ENCODE measurements at places on chromosomes 5 and 9. TPM values are rescaled to one million over a fixed set of nuclear protein-coding genes. Genes with fewer than 3 reads are reported as not detected.
A peak's percentile ranks its signal among the peaks of the same experiment; 100 is the strongest.

DNA sequence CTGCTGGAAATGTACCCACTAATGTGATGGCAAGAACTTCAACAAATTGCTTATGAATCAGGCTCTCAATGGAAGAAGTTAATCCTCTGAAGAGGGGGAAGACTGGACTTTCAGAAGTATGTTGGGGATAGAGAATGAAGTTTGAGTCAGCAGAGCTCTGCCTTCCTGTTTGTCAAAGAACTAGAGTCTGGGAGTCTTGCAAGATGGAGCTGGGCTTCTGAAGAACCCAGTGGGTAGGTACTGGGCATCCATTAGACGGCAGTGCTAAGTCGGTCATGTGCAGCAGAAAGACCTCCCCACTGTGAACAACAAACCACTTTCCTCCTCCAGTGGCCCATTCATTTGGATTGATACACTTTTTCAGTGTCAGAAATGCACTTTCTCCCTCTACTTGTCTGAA lies 34.6 kb downstream of the OTULIN start:
- no peak for DNase-seq
- H3K27me3 ChIP-seq = no peaks in the 10 kb centered on the region
- H3K4me3 ChIP-seq = no peak overlapping the region
- H3K4me1 ChIP-seq = no peaks in the 10 kb centered on the region
- no peak overlapping the region for H3K27ac ChIP-seq

Gene TIGD6
- 5.6 TPM for total RNA-seq

GRCh38 chr5:163789870-163790269 lies 284.5 kb downstream of the MAT2B start:
- DNase-seq = no peak
- no peaks in the 10 kb centered on the region for H3K4me1 ChIP-seq
- H3K27me3 ChIP-seq = no peaks in the 10 kb centered on the region
- no peaks in the 10 kb centered on the region for H3K36me3 ChIP-seq
- H3K4me3 ChIP-seq = no peak overlapping the region

GRCh38 chr5:113380807-113381326 lies 53.9 kb downstream of the TSSK1B start:
- H3K4me3 ChIP-seq = no peak overlapping the region
- DNase-seq = no peak
- no peaks in the 10 kb centered on the region for H3K4me1 ChIP-seq
- H3K27me3 ChIP-seq = no peaks in the 10 kb centered on the region
- H3K36me3 ChIP-seq = no peaks in the 10 kb centered on the region
- no peak overlapping the region for H3K27ac ChIP-seq

- no peaks in the 10 kb centered on the region for H3K36me3 ChIP-seq
- DNase-seq = no peak
- H3K4me3 ChIP-seq = peak overlapping the region; percentile 71
- H3K27me3 ChIP-seq = no peaks in the 10 kb centered on the region
- H3K4me1 ChIP-seq = no peaks in the 10 kb centered on the region
Measured at GRCh38 chr5:141051521-141051866, 320 bp downstream of the PCDHB1 start.

DNA sequence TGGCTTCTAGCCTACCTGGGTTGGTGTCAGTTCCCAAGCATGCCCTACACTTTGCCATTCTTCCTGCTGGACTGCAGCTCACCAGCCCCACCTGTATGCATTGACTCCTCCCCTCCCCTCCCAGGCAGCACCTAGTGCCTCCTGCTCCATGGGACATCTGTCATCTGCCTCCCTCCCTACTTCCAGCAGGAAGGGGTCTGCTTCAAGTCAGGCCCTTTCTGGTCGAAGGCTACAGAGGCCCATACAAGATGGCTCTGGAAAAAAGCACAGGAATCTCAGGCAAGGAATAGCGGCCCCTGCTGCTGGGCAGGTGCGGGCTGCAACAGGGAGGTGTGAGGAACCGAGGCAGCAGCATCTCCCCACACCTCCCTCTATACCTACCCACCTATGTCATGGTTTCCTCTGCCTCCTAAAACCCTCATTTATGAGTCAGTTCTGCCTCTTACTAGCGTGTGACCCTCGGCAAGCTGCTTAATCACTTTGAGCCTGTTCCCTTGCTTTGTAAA lies 19.7 kb downstream of the WWC1 start:
- H3K27ac ChIP-seq = no peak overlapping the region
- H3K4me3 ChIP-seq = no peak overlapping the region
- no peaks in the 10 kb centered on the region for H3K4me1 ChIP-seq
- H3K27me3 ChIP-seq = no peaks in the 10 kb centered on the region

DNA sequence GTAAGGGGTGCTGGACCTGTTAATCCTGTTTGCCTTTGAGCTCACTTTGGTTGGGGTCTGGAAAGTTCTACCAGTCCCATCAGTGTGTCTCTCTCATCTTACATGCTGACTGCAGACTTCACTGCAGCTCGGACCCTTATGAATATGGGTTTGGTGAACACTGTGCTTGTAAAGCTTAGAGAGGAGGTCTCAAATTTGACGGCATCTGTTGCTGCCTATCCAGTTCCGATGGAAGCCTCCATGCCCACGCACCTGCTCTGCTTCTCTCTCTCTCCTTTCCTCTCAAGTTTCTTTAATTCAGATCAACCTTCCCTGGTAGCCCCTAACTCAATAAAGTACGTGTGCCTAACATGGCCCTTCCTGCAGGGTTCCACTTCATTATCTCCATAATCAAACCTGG lies 217.9 kb downstream of the HSPA4 start:
- H3K4me1 ChIP-seq = no peaks in the 10 kb centered on the region
- H3K4me3 ChIP-seq = no peak overlapping the region
- H3K27me3 ChIP-seq = no peaks in the 10 kb centered on the region
- no peak for DNase-seq
- no peaks in the 10 kb centered on the region for H3K36me3 ChIP-seq
- H3K27ac ChIP-seq = no peak overlapping the region

Gene MARCOL
- not detected for total RNA-seq

- peaks cover 21% of the 10 kb centered on the region for H3K4me1 ChIP-seq
- no peaks in the 10 kb centered on the region for H3K27me3 ChIP-seq
- no peak overlapping the region for H3K4me3 ChIP-seq
- H3K27ac ChIP-seq = peak overlapping the region; percentile 81
- no peaks in the 10 kb centered on the region for H3K36me3 ChIP-seq
Measured at GRCh38 chr5:150642567-150642927, 2.1 kb downstream of the SYNPO start.

DNA sequence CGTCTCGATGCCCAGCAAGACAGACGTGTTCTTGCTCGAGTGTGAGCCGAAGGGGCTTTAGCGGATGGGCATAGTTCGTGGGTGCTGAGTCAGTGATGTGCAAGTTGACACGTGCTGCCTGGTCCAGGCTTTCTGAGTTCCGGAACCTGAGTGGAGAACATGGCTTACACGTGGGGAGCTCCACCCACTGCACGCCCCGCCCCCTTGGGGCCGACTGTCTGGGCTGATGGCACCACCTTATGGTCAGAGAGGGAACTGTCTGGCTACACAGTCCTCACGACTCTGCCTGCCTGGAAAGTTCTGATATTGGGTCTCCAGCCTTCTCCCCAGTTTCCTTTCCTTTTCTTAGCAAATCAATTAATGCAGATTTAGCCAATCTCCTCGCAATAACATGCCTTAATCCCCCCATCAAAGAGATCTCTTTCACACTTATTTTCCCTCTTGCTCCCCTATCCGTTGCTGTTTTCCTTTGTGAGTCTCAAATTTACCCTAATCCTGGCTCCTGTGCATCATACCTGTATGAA lies 3.8 kb upstream of the STC2 start:
- peaks cover 2% of the 10 kb centered on the region for H3K27me3 ChIP-seq
- H3K27ac ChIP-seq = no peak overlapping the region
- DNase-seq = no peak
- no peak overlapping the region for H3K4me3 ChIP-seq
- no peaks in the 10 kb centered on the region for H3K4me1 ChIP-seq

- H3K4me1 ChIP-seq = no peaks in the 10 kb centered on the region
- no peaks in the 10 kb centered on the region for H3K36me3 ChIP-seq
- no peaks in the 10 kb centered on the region for H3K27me3 ChIP-seq
- no peak overlapping the region for H3K27ac ChIP-seq
- no peak overlapping the region for H3K4me3 ChIP-seq
Measured at GRCh38 chr9:123868002-123868401, 61.9 kb downstream of the DENND1A start.

DNA sequence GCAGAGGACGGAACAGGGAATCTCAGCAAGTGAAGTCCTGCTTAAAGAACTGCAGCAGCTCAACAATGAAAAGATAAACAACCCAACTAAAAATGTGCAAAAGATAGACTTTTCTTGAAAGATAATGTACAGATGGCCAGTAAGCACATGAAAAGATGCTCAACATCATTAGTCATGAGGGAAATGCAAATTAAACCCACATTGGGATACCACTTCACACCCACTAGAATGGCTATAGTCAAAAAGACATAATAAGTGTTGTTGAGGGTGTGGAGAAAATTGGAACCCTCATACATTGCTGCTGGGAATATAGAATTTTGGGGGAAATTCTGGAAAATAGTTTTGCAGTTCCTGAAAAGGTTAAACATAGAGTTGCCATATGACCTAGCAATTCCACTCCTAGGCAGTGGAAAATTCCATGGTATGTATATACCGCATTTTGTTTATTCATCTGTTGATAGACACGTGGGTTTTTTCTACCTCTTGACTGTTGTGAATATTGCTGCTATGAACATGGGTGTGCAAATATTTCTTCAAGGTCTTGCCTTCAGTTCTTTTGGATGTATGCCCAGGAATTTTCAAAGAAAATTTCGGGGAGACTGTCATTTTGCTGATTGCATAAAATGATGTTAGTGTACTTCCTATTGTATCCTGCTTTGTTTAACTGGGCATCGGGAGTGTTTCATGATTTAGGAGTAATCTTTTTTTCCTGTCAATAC lies 7.2 kb downstream of the CNOT8 start:
- H3K27me3 ChIP-seq = no peaks in the 10 kb centered on the region
- H3K27ac ChIP-seq = no peak overlapping the region
- no peak for DNase-seq
- H3K4me1 ChIP-seq = peaks cover 4% of the 10 kb centered on the region
- H3K36me3 ChIP-seq = no peaks in the 10 kb centered on the region

Gene PCSK1
- 2.4 TPM for total RNA-seq

- no peak overlapping the region for H3K4me3 ChIP-seq
- no peaks in the 10 kb centered on the region for H3K4me1 ChIP-seq
- H3K36me3 ChIP-seq = no peaks in the 10 kb centered on the region
- no peaks in the 10 kb centered on the region for H3K27me3 ChIP-seq
- H3K27ac ChIP-seq = no peak overlapping the region
Measured at GRCh38 chr9:109176386-109176785, 9.3 kb upstream of the FRRS1L start.

Gene DRD1
- not detected for total RNA-seq

- no peaks in the 10 kb centered on the region for H3K36me3 ChIP-seq
- no peak overlapping the region for H3K27ac ChIP-seq
- no peak overlapping the region for H3K4me3 ChIP-seq
- H3K27me3 ChIP-seq = no peaks in the 10 kb centered on the region
- H3K4me1 ChIP-seq = no peaks in the 10 kb centered on the region
Measured at GRCh38 chr5:4244306-4244705, 648.7 kb downstream of the IRX1 start.

Gene SPOUT1
- total RNA-seq = 40.0 TPM

- H3K36me3 ChIP-seq = no peaks in the 10 kb centered on the region
- no peak overlapping the region for H3K4me3 ChIP-seq
- H3K27ac ChIP-seq = no peak overlapping the region
- no peak for DNase-seq
Measured at GRCh38 chr9:68515326-68516017, 25.2 kb downstream of the TMEM252 start.

- no peak overlapping the region for H3K4me3 ChIP-seq
- H3K36me3 ChIP-seq = no peaks in the 10 kb centered on the region
- H3K4me1 ChIP-seq = no peaks in the 10 kb centered on the region
- no peaks in the 10 kb centered on the region for H3K27me3 ChIP-seq
Measured at GRCh38 chr5:89595056-89595455, 712.1 kb upstream of the MEF2C start.

- no peak for DNase-seq
- no peak overlapping the region for H3K27ac ChIP-seq
- no peak overlapping the region for H3K4me3 ChIP-seq
- no peaks in the 10 kb centered on the region for H3K27me3 ChIP-seq
Measured at GRCh38 chr5:56320686-56321085, 87.6 kb upstream of the ANKRD55 start.

Gene KIF20A
- total RNA-seq = 0.29 TPM

Gene WWC1
- total RNA-seq = 59.6 TPM

DNA sequence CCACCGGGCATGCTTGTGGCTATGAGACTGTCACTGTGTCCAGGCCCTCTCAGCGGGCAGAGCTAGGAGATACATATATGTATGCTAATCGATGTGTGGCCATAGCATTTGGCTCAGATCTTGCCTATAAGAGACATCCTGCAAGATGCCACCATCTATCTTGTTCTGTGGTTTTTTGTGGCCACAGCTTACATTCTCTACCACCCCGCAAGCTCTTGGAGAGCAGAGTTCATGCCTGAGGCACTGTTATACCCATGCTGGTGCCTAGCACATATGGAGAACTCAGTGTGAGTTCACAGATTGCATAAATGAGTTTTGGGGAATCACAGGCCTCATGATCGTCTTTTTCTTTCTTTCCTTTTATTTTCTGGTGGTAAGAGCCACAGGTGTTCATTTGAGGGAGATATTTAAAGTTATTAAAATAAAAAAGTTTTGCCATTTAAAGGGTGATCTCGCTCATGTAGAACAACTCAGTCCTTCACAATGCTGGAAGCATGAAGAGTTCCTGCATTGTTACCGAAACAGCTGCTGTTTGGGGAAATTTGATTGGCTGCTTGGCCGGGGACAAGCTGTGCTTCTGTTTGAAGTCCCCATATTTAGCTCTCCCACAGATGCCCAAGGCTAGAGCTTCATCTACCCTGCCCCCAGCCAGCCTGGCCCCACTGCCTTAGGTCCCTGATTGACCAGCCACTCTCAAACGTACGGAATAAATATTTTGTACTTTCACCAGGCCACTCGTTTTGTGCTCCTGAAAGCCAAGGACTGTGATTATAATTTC lies 169.2 kb upstream of the MAP1B start:
- no peak overlapping the region for H3K27ac ChIP-seq
- DNase-seq = no peak
- H3K36me3 ChIP-seq = no peaks in the 10 kb centered on the region
- H3K4me1 ChIP-seq = no peaks in the 10 kb centered on the region

DNA sequence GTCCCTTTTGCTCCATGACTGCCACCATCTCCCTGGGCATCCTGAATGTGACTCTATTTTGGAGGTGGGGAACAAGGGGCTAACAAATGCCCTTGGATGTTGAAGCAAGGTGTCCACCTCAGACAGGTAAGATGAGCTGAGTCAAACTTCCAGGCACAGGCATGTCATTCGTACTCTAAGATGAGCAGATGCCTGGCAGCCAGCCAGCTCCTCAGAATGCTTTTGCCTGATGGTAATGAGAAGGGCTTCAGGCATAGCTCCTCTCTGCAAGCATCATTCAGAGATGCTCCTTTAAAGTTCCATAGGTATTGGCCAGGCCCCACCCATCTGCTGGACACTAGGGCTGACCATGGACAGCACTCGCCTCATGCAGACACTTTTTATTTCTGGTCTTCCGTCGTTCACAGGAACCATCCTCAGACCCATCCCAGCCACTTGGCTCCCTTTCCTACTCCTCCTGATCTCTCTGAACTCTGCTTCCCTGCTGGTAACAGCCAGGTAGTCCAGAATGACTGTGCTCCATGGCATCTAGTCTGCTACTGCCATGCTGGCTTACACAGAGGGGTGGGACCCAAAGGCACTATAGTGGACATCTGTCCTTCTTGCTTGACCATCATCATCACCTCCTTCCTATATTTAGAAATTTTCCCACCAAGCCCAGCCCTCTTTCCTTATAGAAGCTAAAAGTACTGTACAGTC lies 118.8 kb downstream of the GLIS3 start:
- no peak for DNase-seq
- no peak overlapping the region for H3K27ac ChIP-seq
- H3K27me3 ChIP-seq = no peaks in the 10 kb centered on the region

- H3K4me1 ChIP-seq = no peaks in the 10 kb centered on the region
- H3K36me3 ChIP-seq = no peaks in the 10 kb centered on the region
- H3K4me3 ChIP-seq = no peak overlapping the region
- no peaks in the 10 kb centered on the region for H3K27me3 ChIP-seq
Measured at GRCh38 chr5:143019614-143020515, 249.7 kb downstream of the ARHGAP26 start.

All from breast epithelium (tissue), 4 donors.